Iris pigment epithelial cell (primary cell): ENCODE measurements at places on chromosomes 2 and 18.

DNA sequence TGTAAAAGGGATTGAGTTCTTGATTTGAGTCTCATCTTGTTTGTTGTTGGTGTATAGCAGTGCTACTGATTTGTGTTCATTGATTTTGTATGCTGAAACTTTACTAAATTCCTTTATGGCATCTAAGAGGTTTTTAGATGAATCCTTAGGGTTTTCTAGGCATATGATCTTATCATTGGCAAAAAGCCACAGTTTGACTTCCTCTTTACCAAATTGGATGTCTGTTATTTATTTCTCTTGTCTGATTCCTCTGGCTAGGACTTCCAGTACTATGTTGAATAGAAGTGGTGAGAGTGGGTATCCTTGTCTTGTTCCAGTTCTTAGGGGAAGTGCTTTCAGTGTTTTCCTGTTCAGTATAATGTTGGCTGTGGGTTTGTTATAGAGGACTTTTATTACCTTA is 4.8 kb downstream of the ANKAR start:
- DNase-seq, result peak; percentile 28

GRCh38 chr18:35517715-35518114 is 20.0 kb upstream of the INO80C start:
- no peak for DNase-seq

DNA sequence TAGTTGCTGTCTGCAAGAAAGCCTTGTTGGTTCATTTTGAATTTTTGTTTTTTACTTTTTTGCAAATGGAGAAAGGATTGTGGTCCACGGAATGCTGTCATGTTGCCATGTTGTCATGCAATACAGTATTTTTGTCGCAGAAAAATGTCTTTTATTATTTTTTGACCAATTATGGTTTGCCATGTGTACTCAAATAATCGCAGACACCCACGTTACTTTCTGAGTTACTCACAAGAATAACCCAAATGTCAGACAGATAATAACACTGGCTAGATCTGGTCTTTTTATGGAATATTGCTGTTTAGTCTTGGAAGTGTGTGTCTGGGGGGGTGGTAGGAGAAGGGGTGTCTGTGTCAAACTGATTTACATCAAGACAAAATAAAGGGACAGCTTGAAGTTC is 188.9 kb downstream of the LTBP1 start:
- peak; percentile 40 for DNase-seq

GRCh38 chr2:85706599-85707296 is 12.6 kb downstream of the GNLY start:
- DNase-seq, result no peak

DNA sequence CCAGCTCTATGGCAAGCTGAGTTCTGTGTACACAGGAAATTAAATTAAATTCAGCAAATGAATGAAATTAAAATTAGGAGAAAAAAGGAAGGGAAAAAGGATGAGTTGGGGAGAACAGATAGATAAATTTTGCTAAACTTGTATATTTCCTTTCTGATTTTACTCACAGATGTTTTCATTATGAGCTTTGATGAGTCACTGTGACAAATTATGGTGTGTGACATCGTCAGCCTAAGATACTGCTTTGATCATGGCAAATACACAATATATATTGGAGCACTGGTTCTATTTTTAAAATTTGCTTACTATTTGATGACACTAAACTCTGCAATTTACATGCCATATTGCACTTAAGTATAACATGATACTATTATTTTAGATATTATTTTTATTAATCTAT is 464.6 kb upstream of the SPHKAP start:
- DNase-seq, result no peak

- DNase-seq, result no peak
Measured at GRCh38 chr2:437756-438393, 150.0 kb upstream of the ALKAL2 start.

DNA sequence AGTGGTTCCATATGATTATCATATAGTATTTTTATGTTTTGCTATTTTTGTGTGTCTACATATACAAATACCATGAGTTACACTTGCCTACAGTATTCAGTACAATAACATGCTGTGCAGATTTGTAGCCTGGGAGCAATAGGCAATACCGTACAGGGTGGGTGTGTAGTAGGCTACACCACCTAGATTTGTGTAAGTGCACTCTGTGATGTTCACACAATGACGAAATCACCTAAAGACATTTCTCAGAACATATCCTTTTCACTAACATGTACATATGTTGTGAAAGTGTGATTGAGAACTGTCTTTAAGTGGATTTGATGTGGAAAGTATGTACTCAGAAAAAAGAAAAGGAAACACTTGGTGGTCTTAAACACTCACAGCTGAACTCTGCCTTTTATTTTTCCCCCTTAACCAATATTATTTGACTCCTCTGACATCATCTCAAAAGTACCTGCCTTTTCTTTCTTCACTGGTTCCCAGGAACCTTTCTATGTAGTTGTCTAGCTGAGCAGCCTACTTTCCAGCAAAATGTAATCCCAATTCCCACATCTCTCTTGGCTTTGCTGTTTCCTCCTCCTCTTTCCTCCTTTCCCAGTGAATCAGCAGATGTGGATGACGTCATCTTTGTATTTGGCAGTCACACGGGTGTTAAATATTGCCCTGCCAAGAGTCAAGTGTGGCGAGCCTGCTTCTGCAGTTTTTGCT is 47.7 kb downstream of the OSBPL6 start:
- DNase-seq, result peak; percentile 87

DNA sequence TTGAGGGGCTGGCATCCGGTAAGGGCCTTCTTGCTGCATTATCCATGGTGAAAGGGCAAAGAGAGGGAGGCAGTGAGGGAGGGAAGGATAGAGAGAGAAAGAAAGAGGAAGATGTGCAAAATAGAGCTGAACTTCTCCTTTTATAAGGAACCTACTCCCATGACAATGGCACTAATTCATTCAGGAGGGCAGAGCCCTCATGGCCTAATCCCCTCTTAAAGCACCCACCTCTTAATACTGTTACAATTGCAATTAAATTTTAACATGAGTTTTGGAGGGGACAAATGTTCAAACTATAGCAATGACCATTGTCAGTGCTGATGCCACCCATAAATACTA is 60.2 kb downstream of the CXCR4 start:
- no peak for DNase-seq

DNA sequence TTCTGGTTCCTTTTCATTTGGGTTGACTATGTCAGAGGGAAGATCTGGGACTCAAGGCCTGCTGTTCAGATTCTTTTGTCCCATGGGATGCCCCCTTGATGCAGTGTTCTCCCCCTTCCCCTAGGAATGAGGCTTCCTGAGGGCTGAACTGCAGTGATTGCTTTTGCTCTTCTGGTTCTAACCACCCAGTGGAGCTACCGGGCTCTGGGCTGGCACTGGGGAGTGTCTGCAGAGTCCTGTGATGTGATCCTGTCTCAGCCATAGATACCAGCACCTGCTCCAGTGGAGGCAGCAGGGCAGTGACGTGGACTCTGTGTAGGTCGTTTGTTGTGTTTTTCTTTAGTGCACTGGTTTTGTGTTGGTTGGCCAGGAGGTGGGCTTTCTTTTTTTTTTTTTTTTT is 32.1 kb upstream of the RHOB start:
- DNase-seq, result no peak

- DNase-seq, result no peak
Measured at GRCh38 chr2:126275098-126275497, 380.9 kb upstream of the GYPC start.

GRCh38 chr2:150672311-150672710 is 184.8 kb upstream of the RND3 start:
- DNase-seq, result peak; percentile 63

- DNase-seq, result no peak
Measured at GRCh38 chr2:95342556-95343320, 45.6 kb downstream of the KCNIP3 start.

DNA sequence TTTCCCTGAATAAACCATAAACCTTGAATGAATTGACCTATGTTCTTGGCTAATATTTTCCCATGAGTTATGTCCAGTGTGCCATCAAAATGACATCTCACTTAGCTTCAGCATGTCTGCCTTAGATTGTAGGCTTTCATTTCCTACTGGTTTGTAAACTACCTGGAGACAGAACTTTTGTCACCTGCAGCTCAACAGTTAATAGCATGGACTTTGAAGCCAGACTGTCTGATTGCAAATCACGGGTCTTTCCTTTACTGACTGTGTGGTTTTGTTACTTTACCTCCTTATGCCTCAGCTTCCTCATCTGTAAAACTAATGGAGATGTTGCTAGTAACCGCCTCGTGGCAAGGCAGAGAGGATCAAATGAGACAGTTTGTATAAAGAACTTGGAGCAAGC is 187.1 kb downstream of the SUCLG1 start:
- no peak for DNase-seq

DNA sequence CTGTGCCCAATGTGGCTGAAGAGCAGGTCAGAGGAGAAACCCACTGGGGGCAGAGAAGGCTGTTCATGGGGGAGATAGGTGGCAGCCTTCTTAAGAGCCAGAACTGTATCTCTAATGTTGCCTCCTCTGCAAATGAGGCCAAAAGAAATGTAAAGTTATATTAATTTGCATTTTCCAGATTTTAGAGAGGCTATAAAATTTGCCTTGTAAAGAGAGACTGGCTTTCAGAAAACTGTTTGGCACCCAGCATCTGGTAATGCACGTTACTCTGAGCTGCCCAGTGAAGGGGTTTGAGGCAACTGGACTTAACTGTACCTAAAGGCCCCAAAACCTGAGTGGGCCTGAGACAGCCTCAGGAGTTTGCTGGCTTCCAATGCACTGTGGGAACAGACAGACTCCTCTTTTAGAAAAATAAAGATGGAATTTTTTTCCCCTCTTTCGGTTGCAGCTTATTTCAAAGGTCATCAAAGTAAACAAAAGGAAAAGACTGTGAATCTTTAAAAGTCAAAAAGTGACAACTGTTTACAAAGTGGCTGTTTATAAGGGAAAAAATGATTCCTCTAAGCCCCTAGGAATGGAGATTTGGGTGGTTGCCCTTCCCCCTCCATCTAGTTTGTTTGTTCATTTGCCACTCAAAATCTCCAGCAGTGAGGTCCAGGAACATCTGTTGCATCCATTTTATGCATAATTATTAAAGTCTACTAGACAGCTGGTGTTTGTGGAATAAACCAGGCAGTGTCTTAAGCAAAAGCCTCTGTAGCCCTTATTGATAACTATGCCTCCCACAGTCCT is 132.2 kb upstream of the ZFP36L2 start:
- no peak for DNase-seq

GRCh38 chr2:219537657-219538488 is 5.7 kb downstream of the CHPF start:
- no peak for DNase-seq

- DNase-seq, result no peak
Measured at GRCh38 chr2:163675388-163675787, 60.4 kb downstream of the FIGN start.

DNA sequence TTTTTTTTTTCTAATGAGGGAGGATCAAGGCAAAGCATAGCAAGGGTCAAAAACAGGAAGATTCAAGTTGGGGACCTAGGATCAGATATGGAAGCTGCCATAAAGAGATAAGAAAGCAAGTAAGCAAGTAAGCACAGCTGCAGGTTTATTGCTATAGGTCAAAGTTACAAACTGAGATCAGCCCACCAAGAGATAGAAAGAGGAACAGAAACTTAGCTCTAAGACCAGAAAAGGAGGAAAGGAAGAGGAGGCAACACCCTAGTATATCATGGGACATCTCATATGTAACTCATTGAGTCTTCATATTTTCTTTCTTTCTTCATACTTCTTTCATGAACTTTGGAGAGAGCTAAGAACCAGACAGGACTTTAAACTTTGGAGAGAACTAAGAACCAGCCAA is 295.9 kb upstream of the CRIM1 start:
- DNase-seq, result no peak

DNA sequence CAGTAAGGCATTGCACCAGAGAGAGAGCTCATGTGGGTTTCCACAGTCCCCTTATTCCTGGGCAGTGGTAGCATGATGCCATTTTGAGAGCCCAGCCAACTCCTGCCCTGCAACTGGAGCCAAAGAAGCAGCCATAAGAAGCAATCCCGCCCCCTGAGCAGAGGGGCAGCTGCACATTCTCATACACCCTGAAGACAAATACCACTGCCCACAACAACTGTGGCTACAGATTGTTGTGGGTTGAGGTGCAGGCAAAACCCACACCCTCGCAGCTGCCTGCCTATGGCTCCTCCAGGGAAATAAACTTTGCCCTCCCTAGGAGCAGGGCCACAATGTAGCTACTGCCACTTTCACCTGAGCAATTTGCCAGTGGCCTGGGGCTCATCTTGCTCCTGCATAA is 219.4 kb upstream of the NRXN1 start:
- DNase-seq, result no peak

GRCh38 chr2:47422016-47422415 is 19.1 kb downstream of the MSH2 start:
- peak; percentile 82 for DNase-seq

GRCh38 chr18:39781565-39781964 is 2173.5 kb upstream of the PIK3C3 start:
- no peak for DNase-seq

DNA sequence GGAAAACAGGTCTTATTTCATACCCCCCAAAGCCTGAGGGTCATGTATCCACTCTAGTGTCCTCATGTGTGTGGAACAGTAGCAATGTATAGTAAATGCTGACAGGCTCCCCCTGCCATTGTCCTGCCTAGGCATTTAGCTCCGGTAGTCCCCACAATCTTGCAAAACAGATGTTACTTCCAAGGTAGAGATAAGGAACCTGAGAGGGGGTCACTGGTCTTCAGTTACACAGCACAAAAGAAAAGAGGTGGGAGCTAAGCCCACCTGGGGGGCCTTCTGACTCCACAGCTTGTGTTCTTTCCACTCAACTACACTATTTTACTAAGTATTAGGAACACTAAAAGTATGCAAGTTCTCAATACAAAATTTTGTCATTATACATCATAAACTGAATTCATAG is 17.4 kb upstream of the FECH start:
- DNase-seq, result no peak

- no peak for DNase-seq
Measured at GRCh38 chr2:236662231-236663185, 92.9 kb downstream of the ACKR3 start.

DNA sequence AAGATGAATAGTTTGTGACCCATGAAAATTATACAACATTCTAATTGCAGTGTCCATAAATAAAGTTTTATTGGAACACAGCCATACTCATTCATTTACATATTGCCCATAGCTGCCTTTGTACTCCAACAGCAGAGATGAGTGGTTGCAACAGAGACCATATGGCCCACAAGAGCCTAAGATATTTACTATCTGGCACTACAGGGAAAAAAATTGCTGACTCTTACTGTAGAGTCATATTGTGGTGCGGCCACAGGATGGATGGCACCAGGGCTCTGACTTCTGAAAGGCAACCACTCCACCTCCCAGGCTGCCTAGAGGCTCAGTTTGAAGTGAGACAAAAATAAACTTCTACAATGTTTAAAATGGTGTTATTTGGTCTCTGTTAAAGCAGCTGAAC is 404.0 kb upstream of the ATP5MC3 start:
- DNase-seq, result no peak

GRCh38 chr2:36530983-36531354 is 67.0 kb downstream of the FEZ2 start:
- peak; percentile 73 for DNase-seq

- DNase-seq, result peak; percentile 36
Measured at GRCh38 chr18:49459404-49460171, 857 bp downstream of the DYM start.

DNA sequence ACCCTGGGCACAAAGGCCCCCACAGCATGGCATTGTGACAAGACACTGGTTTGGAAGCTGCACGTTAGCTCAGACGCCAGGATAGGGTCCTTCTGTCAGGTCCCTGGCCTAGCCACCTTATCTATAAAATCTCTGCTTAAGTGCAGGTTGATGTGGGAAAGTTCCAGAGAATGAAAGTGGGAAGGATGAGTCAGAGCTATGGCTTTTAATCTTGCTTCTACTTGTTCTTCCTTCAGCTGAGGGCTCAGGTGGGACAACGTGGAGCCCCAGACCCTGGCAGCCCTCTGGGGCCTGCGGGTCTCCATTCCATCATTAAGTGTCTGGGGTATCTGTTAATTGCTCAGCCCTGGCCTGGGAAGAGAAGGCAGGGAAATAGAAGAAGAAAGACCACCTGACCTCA is 64.5 kb downstream of the CELF4 start:
- no peak for DNase-seq
